Skin of body (tissue), 3 donors: ENCODE measurements at places on chromosomes 2 and 18. TPM values are rescaled to one million over a fixed set of nuclear protein-coding genes. Genes with fewer than 3 reads are reported as not detected.

- DNase-seq, result no peak
Observed at GRCh38 chr2:64846177-64846576, 143.0 kb upstream of the SLC1A4 start.

DNA sequence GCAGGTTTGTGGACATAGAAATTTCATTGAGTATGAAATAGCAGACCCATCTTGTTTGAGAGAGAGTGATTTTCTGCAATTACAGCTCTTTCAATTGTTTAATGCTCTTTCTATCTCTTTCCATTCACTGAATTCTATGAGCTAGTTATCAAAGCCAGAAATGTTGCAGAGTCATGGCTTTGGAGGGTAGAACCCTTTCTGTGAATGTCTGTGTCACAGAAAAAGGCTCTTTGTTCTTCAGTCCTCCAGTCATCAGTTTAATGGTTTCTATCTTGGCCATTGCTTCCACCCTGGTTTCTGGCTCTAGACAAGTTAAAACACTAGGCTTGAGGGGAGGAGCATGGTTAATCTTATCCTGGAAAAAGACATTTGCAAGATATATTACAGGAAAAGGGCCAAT is 655.0 kb downstream of the STK39 start:
- DNase-seq, result no peak

GRCh38 chr2:30421026-30421603 is 25.9 kb upstream of the LCLAT1 start:
- no peak for DNase-seq

GRCh38 chr2:128630974-128631697 is 312.5 kb upstream of the HS6ST1 start:
- no peak for DNase-seq

- no peak for DNase-seq
Observed at GRCh38 chr2:223488814-223489213, 113.3 kb downstream of the SCG2 start.

DNA sequence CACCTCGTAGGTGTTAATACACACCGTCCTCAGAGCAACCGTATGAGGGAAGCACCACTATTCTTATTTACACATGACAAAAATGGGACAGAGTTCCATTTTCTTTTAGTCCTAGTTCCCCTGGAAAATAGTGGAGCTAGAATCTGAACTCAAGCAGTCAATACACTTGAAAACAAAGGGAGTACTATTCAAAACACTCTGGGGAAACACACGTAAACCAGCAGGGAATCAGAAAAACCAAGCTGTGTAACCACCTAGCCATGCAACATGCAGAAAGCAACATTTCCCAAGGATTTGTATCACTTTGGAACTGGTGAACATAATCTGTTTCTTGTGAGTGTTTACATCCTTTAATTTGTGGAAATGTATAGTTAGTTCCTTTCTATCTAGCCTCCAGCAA is 208.2 kb downstream of the UBE2E3 start:
- DNase-seq, result no peak

DNA sequence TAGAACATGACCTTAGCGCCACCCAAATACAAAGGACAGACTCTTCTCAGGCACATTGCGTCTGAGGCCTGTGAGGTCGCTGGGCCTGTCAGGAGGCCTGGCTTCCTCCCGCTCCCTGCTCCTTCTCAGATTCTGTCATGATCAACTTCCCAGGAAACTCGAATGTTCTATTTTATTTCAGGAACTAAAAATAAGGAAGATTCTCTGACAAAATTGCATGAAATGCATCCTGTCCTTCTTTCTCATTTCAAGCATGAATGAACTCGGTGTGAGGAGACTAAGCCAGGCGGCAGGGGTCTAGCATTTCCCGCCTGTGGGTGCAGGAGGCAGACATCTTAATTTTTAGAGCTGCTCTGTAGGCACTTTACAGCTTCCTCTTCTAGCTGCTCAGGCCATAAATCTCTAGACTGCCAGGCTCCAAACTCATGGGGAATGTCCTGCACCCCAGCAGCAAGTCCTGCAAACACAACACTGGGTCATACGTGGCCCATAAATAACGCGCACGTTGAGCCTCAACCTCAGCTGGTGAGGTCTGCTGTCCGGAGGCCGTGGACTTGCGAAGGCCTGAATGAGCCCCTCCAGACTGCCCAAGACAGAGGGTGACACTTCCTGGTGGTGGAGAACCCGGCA is 109.7 kb upstream of the ZNF236 start:
- DNase-seq, result no peak

DNA sequence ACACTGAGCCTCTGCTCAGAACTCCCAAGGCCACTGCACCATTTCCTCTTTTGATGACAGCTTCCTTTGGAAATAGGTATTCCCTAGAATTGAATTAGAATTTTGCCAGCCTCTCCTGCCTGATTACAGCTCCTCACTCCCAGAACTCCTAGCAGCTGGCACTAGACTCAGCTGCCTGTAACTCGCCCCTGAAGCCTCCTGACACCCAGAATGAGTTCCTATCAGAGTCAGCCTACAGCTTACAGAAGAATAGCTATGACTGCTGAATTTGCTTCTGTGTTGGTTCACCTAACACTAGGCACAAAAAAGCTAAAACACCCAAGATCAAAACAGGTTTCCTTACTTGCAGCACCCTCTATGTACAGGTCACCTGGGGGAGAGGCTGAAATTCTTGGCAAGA is 108.2 kb upstream of the PTPRM start:
- DNase-seq, result no peak

DNA sequence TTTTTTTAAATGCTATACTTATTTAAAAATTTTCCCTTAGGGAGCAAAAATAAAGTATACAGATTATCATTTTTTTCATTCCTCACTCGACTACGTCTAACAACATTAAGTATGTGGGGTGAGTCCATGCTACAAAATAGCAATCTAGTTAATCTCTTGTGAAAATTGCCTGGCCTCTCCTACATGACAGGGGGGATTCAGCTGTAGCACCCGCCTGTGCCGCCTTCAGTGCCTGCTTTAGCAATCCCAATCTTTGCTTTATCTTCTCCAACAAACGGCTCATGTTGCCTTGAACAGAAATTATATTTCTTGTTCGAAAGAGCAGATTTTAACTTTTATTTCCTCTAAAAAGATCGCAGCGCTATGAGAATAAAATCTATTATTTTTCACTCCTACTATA is 2.4 kb upstream of the SOX11 start:
- DNase-seq, result no peak

DNA sequence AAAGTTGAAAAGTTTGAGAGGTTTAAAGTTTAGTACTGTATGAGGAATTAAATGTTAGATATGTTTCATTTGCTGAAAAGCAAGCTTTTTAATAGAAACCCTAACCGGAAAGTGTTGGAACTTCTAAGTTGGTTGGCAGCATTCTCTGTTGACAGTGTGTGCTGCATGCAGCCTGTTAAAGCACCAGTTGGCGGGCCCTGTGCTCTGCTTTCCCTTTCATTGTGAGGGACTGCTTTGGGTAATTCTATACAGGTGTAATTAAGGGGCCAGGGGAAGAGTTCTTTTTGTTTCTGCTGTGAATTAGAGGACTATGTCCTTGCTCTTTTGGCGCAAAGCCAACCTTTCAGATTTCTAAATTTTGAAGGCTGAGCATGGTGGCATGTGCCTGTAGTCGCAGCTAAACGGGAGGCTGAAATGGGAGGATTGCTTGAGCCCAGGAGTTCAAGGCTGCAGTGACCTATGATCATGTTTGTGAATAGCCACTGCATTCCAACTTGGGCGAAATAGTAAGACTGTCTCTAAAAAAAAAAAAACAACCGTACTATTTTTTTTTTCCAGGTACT is 20.1 kb downstream of the PLEKHB2 start:
- DNase-seq, result no peak

DNA sequence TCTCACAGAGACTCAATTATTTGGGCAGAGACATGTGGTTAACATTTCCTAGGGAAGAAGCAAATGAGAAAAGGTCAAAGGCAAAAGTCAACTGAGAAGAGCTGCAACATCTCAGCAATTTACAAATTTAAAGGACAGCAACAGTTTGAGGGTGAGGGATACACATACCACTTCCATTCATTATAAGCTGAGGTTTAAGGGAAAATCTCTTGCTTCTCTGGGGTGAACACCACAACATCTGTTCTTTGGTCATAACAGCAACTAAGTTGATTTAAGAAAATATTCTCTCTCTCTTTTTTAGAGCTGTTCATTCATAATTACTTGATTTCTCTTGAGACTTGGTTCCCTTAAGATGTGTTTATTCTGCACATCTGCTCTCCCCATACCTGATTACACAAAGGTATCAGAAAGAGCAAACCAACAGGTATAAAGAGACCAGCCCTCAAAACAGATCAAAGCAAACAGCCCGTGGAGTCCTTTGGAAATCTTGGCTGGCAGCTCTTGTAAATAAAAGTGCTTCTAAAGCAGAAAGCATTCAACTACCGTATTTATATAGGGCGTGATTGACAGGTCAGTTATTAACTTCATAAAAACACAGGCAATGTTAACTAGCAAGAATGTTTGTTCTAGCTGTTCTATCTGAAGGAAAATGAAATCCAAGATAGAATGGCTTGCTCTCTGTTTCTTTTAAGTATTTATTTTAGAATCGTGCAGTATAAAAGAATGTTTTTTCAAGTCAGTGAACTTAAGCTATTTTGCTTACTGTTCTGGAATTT is 132.8 kb downstream of the THADA start:
- DNase-seq, result no peak

GRCh38 chr2:75268112-75268511 is 68.8 kb upstream of the TACR1 start:
- DNase-seq, result no peak

GRCh38 chr2:60149176-60149575 is 404.3 kb downstream of the BCL11A start:
- DNase-seq, result no peak

Gene CTLA4
- total RNA-seq, result 0.20 TPM

Gene CLHC1
- 13.7 TPM for total RNA-seq

Gene CROCC2
- 0.30 TPM for total RNA-seq

Gene KATNAL2
- 6.3 TPM for total RNA-seq

Gene CPO
- 0.89 TPM for total RNA-seq

Gene CYP27A1
- total RNA-seq, result 10.8 TPM

Gene STAT4
- 4.3 TPM for total RNA-seq

Gene LYPD1
- 0.99 TPM for total RNA-seq

Gene LINC00305
- not detected for total RNA-seq
